Ureter (tissue), 1 donor: ENCODE measurements at places on chromosomes 6 and 20. TPM values are rescaled to one million over a fixed set of nuclear protein-coding genes. Genes with fewer than 3 reads are reported as not detected.

The IL17F gene
- not detected for total RNA-seq

The RBPJL gene
- not detected for total RNA-seq

DNA sequence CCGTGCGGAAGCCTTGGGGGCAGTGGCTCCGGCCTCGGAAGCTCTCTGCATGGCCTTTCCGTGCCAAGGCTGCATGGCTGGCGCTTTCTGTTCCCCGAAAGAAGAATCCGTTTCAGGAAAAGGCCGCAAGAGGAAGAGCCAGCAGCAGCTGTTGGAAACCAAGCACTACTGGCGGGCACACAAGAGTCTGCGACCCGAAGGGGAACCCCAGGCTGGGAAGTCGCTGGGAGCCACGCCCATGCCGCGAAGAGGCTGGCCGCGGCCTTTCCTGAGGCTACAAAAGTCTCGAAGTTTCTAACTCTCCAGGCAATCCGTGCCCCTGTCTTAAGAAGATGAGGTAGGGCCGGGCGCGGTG, at the start of gene CGAS:
CGAS (minus strand) TSS at position 191 of the 355 bp plus-strand sequence; CDS start at position 75, 116 bp downstream.
- DNase-seq, result peak; percentile 75

DNA sequence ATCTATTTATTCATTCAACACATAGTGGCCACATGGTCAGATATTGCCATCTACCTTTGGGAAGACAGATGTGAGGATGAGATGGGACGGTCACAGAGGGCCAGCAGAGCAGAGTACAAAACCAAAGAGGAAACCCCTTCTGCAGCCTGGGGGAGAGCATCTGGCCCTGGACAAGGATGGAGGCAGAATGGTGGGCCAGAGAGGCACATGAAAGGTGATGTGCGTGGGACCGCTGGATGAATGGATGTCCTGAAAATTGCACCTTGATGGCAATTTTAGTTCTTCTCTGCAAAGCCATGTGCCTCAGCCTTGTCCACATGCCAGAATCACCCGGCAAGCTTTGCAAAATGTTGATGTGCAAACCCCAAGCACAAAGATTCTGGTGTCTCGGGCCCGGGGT, 77.4 kb upstream of the CD93 start:
- no peak for DNase-seq

GRCh38 chr6:24796616-24797290, 2.0 kb downstream of the ARMH2 start:
- DNase-seq, result no peak

DNA sequence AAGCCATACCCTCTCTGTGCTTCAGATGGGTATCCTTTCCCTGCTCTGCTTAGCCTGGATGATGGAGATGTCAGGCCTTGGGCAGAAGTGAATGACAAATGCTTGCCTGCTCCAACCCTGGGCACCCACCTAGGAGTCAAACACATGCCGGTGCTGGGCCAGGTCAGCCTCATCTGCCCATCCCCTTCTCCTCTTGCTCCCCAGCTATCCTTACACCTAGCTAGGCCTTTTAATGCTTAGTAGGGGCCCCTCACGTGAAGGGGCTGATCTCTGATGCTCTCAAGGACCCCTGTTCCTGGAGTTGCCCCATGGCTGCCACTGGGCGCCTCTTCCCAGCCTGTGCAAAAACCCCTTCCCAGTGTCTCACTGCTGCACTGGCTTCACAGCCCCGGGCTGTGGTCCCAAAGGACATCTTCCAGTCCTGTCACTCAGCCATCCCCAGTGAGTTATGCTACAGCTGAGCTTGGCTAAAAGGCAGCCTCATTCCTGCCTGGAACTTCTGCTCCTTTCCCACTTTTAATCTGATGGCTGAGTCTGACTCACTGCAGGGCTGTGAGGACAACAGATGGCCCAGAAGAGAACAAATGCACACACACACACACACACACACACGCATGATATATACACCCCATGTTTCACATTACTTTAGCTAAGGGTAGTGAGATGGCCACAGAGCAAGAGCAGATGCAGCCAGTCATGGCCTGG, 12.8 kb upstream of the SDCBP2 start:
- no peak for DNase-seq

DNA sequence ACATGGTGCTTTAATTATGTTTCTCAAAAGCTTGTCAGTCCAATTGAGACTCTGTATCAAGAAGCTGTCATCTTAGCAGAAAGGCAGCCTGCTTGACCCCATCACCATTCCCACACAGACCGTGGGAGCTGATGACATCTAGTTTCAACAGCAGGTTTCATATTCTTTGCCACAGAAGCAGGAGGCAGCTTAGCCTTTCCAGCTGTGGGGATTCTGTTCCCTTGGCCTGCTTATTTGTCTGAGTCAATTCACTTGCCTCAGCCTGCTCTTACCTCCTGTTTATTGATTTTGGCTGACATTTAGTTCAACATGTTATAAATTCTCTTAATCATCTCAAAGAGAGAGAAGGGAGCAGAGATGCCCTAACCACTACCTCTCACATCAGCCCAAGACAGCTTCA, 527.7 kb downstream of the ADGRB3 start:
- DNase-seq, result no peak

DNA sequence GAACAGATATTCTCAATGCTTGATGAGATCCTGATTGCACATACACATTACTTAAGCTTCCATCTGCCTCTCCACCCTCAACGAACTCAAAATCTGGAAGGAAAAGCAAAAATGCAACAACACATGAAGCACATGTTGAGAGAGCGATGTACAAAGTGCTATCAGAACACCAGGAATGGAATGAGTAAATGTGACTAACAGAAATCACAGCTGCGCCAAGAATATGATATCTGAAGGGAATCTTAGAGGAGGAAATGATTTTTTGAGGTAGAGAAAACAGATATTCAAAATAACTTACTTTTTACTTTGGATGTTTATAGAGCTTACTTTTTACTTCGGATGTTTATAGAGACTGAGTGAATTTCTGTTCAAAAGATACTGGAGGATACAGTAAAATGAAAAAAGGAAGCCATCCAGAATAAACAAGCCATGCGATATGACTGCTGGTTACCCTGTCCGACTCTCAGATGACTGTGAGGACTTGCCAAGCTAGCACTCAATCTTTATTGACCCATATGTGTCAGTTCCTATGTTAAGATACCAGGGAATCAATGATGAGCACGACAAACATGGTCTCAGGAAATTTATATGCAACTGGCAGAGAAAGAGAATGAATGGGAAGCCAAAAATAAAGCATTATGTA, 102.0 kb downstream of the SMLR1 start:
- DNase-seq, result no peak

- DNase-seq, result no peak
These were observed 37.6 kb downstream of the OPN5 start for GRCh38 chr6:47819461-47819860.

- no peak for DNase-seq
These were observed 735.6 kb upstream of the MARCKS start for GRCh38 chr6:113121571-113121970.

DNA sequence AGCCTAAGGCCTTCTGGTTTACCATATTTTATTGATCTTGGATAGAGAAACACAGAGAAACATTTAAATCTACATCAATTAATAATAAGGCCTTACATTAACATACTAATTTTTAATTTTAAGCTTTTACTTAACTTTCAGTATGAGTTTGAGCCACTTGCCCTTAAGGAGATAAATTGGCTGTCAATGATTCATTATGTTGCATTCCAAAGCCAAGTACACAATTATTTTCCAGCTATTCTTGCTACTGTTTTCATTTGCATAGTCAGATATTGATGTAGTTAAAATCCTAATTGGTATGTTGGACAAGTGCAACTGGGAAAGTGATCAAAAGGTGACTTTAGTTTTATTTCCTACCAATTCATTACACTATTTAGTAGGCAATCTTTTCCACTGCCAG, 58.2 kb downstream of the MOCS1 start:
- DNase-seq, result no peak
